ENCODE measurements at places on chromosomes 16 and 17. TPM values are rescaled to one million over a fixed set of nuclear protein-coding genes. Genes with fewer than 3 reads are reported as not detected.

DNA sequence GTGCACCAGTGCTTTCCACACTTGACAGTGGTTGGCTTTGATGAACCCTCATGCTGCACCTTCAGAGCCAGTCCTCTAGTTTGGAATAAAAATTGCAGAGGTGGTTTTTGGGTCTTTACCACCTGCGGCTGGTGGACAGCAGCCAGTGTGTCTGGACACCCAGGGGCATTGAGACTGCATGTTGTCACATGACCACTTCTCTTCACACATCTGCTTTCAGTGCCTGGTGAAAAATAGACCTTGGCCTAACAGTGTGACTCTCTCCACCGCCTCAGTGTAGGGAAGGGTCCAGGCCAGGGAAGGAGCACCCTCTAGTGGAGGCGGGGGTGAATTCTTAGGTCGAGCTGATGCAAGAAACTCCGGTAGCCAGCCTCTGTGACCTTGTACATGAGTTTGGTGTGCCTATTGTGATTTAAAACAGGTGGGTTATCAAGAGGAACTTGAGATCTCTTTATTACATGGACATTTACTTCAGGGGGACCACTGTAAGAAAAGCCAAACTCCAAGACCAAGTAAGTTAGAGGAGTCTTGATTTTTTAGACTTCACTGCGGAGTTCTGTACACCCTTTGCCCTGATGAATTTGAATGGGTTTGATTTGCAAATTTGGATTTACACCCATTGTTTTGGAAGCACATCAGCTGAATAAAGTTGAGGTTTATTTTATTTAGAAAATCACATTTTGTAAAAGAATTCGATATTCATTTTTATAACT is 17.9 kb downstream of the GOSR2 start:
- DNase-seq, result peak; percentile 72

The FOXL1 gene
- 13.9 TPM for polyA plus RNA-seq

The ZNF594 gene
- 28.7 TPM for polyA plus RNA-seq

GRCh38 chr17:17258998-17259397 is 22.0 kb upstream of the FLCN start:
- no peak for DNase-seq

GRCh38 chr16:66728117-66728787 is 23.2 kb downstream of the DYNC1LI2 start:
- DNase-seq, result no peak

GRCh38 chr17:38595892-38596291 is 9.9 kb downstream of the SRCIN1 start:
- DNase-seq, result no peak

DNA sequence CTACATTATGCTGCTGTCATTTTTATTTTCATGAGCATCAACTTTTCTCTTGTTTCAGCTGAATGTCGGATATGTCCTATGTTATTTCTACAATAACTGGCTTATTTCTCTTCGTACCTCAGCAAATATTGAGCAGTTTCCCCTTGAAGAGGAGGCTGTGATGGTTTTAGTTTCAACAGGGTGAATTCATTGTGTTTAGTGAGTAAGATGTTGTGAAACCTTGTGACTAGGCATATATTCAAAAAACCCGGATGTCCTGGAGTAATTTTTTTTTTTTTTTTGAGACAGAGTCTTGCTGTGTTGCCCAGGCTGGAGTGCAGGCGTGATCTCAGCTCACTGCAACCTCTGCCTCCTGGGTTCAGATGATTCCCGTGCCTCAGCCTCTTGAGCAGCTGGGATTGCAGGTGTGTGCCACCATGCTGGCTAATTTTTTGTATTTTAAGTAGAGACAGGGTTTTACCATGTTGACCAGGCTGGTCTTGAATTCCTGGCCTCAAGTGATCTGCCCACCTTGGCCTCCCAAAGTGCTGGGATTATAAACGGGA is 11.1 kb downstream of the CPD start:
- DNase-seq, result no peak

GRCh38 chr17:29251184-29251583 is 4.5 kb downstream of the CRYBA1 start:
- DNase-seq, result no peak

DNA sequence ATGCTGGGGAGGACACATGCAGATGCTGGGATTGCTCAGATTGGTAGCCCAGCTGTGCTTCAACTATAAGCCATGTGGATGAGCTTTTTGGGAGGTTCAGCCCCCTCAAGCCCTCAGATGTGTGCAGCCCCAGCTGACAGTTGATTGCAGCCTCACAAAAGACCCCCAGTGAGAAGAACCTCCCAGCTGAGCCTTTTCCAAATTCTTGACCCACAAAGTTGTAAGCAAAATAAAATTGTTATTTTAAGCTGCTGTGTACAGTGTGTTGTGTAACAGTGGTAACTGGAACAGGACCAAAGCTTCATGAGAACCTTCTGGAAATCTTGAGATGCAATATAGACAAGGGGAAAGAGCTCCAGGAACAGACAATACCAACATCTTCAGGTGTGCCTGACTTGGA is 156.8 kb upstream of the IRX3 start:
- no peak for DNase-seq

The FNDC8 gene
- not detected for polyA plus RNA-seq

The ABCC6 gene
- polyA plus RNA-seq, result 23.5 TPM

The CCL17 gene
- polyA plus RNA-seq, result not detected

DNA sequence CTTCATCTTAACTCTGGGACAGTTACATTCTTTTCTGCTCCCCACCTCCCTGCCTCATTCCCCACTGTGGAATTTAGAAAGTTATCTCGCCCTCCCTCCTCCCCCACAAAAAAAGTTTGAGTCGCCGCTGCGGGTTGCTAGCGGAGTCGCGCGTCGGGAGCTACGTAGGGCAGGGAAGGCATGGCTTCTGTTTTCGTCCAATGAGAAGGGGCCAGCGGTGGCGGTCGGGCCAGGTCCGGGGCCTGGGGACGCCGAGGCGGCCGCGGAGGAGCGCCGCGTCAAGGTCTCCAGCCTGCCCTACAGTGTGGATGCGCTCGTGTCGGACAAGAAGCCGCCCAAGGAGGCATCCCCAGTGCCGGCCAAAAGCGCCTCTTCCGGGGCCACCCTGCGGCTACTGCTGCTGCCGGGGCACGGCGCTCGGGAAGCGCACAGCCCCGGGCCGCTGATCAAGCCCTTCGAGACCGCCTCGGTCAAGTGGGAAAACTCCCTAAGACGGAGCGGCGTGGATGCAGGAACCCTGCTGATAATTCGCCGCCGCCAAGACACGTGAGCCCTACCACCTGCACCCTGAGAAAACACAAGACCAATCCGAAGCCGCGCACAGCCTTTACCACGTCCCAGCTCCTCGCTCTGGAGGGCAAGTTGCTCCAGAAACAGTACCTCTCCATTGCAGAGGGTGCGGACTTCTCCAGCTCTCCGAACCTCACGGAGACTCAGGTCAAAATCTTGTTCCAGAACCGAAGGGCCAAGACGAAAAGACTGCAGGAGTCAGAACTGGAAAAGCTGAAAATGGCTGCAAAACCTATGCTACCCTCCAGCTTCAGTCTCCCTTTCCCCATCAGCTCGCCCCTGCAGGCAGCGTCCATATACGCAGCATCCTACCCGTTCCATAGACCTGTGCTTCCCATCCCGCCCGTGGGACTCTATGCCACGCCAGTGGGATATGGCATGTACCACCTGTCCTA is 8.9 kb downstream of the OR4D1 start:
- DNase-seq, result peak; percentile 10

DNA sequence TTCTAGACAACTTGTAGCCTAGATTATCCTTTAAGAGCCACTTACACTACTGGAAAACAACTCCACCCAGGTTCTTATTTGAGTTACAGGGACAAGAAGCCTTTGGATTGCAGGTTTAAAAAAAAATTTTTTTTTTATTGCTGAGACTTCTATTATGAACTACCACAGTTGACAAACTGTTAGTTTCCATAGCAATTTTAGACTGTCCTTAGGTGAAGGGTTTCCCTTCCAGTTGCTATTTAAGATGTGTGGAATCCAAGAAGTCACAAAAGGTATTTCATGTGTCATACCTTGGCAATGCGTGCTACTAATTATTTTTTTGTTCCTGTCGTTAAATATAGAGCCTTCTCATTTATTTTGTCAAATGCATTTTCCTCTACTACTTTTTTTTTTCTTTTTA is 253.2 kb downstream of the PRKCA start:
- no peak for DNase-seq

- no peak for DNase-seq
Measured at GRCh38 chr16:11089504-11090124, 145.2 kb downstream of the CLEC16A start.

- DNase-seq, result no peak
Measured at GRCh38 chr17:66467766-66468165, 165.4 kb downstream of the PRKCA start.

The MMP15 gene
- polyA plus RNA-seq, result 12.1 TPM
